ENCODE measurements at places on chromosomes 16 and 17.
A peak's percentile ranks its signal among the peaks of the same experiment; 100 is the strongest.

- DNase-seq = no peak
Measured at GRCh38 chr16:27154705-27155521, 48.4 kb upstream of the KDM8 start.

DNA sequence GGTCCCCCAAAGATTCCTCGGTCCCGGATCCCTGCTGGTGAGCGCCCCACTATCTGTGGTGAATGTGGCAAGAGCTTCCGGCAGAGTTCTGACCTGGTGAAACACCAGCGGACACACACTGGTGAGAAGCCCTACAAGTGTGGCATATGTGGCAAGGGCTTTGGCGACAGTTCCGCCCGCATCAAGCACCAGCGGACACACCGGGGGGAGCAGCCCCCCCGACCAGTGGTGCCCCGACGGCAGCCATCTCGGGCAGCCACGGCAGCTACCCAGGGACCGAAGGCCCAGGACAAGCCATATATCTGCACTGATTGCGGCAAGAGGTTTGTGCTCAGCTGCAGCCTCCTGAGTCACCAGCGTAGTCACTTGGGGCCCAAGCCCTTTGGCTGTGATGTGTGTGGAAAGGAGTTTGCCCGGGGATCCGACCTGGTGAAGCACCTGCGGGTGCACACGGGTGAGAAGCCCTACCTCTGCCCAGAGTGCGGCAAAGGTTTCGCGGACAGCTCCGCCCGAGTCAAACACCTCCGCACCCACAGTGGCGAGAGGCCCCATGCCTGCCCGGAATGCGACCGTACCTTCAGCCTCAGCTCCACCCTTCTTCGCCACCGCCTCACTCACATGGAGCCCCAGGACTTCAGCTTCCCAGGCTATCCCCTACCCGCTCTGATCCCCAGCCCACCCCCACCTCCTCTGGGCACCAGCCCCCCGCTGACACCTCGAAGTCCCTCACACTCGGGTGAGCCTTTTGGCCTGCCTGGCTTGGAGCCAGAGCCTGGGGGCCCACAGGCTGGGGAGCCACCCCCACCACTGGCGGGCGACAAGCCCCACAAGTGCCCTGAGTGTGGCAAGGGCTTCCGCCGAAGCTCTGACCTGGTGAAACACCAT lies 2.8 kb downstream of the ZNF48 start:
- no peak for DNase-seq

- no peak for DNase-seq
Measured at GRCh38 chr17:2814049-2814448, 17.8 kb downstream of the RAP1GAP2 start.

DNA sequence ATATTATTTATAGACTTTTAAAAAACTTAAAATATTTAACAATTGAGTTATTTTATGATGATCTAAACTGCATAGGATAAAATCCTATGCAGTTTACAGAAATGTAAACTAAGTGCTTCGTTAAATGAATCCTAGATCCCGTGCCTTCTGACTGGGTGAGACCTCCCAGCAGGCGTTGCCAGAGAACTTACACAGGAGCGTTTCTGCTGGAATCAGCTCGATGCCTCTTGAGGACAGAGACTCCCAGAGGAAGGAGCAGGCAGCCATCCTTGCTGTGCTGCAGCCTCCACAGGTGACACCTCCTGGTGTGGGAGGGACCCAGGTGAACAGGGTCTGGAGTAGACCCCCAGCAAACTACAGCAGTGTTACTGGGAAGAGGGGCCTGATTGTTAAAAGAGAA lies 160.4 kb downstream of the WWOX start:
- no peak for DNase-seq

- DNase-seq = no peak
Measured at GRCh38 chr16:35543486-35543885, 2084.1 kb downstream of the TP53TG3F start.

- no peak for DNase-seq
Measured at GRCh38 chr17:15977894-15978293, 21.6 kb downstream of the ZSWIM7 start.

- peak; percentile 93 for DNase-seq
Measured at GRCh38 chr17:41777574-41778188, 8.8 kb downstream of the JUP start.

- peak; percentile 85 for DNase-seq
Measured at GRCh38 chr17:72631949-72632684, 460.4 kb downstream of the SLC39A11 start.

GRCh38 chr16:86777381-86777946 lies 199.1 kb downstream of the FOXL1 start:
- DNase-seq = no peak

- DNase-seq = no peak
Measured at GRCh38 chr16:79417601-79418008, 182.9 kb downstream of the MAF start.

GRCh38 chr16:89606006-89606405 lies 7.4 kb upstream of the DPEP1 start:
- no peak for DNase-seq

DNA sequence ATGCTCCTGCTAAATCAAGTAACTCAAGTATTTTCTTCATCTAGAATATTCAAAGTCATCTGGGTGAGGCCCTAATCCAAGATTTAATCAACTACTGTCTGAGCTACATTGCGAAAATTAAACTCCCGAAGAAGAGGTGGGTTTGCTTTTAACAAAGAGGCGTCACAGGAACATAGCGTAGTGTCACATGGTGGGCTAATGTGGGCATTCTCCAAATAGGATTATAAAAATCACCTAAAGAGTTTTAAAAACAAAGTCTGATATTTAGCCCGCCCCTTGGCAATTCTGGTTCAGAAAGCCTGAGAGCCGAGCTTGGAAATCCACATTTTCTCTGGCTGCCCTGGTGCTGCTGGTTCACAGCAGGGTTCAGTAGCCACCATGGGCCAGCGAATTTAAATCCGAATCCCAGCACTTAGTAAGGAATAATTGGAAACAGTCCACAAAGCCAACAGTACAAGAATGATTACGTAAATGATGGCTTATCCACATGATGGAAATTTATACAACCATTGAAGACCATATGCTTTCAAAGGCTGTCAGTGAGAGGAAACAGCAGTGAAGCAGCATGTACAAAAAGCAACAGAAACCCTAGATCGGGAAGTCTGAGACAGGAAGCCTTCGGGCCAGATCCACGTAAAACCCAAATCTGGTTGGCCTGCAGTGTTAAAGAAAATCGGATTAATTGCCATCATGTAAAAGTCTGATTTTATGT lies 8.8 kb downstream of the PMM2 start:
- no peak for DNase-seq

GRCh38 chr16:25868706-25869370 lies 177.1 kb downstream of the HS3ST4 start:
- DNase-seq = no peak

DNA sequence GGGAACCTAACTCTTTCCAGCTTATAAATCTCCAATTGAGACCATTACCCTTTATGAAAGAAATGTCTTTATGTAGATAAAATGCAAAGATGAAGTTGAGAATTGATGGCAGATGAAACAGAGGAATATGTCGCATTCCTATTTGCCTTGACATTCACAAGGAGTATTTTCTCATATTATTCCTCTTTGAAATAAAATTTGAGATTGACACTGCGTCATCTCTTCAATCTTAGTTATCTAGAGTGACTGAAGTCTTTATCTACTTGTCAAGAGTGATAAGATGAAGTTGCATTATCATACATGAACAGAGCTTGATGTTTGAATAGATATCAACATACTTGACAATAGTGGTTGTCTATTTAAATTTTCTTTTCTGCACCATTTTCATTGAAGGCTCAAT lies 574.4 kb upstream of the SOX9 start:
- DNase-seq = no peak

GRCh38 chr16:82684256-82684655 lies 57.5 kb downstream of the CDH13 start:
- no peak for DNase-seq

GRCh38 chr16:57804111-57804837 lies 2.0 kb upstream of the KIFC3 start:
- DNase-seq = no peak

DNA sequence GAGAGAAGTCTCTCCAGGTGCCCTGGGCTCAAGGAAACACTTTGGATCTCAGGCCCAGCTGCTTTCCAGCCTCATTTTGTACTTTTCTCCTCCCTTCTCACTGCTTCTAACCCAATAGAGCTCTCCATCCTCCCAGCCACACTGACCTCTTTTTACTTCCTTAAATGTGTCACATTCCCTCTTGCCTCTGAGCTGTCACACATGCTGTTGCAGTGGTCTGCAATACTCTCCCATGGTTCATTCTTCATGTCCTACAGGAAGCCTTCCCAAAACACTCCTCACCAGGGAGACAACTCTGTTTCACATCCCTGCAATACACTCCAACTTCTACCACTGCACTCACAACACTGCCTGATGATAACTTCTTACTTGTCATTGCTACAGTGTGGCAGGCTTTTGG lies 242.1 kb upstream of the DYNLRB2 start:
- no peak for DNase-seq

- no peak for DNase-seq
Measured at GRCh38 chr17:71423871-71424546, 696.8 kb upstream of the SOX9 start.

DNA sequence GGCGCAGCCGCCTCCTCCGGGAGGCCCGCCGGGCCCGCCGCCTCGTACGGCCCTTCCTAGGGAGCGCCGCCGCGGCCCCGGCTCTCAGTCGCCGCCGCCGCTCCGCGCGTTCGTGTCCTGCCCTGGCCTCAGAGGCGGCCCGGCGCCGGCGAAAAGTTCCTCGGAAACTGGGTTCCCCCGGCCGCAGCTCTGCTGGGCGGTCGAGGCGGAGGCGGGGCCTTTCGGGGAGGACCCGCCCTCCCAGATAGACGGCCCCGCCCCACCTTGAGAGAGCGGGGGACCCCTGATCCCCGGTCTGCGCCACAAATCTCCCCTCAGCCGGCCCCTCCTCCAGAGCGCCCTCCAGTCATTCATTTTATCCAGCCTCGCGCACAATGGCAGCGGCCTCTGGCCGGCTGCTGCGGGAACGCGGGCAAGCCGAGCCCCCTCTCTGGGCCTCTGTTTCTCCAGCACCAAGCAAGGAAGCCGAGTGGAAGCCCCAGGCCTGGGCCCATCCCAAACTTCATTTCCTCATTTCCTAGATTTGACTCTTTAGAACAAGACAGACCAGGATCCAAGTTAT lies at the start of gene SREBF1:
Gene SREBF1, minus strand, starts transcription at position 169 of the 562 bp plus-strand sequence. CDS start 169 bp downstream, outside the sequence.
- no peak for DNase-seq

DNA sequence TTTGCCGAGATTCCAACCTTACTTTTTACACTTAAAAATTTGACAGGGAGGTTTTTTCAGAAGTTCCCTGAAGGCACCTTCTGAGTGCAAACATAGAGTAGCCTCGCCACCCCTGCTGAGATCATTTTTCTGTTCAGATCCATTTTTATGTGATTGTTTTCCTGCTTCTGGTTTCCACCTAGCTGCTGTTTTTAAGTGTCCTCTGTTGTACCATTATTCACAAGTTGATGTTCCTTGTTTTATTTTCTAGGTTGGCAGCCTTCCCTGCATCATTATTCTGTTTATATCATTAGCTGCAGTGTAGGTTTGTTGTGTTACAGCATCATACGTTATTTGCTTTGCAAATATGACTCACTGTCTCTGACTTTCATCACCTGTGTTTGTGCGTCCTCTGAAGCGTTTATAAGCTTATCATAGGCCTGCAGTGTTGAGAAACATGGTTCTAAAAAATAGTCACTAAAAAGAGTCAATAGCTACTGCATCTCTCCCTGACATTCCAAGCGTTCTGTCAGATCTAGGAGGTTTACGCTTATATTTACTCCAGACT lies 116.9 kb upstream of the CLEC3A start:
- peak; percentile 72 for DNase-seq

- no peak for DNase-seq
Measured at GRCh38 chr17:63649813-63650212, 27.6 kb downstream of the MAP3K3 start.

DNA sequence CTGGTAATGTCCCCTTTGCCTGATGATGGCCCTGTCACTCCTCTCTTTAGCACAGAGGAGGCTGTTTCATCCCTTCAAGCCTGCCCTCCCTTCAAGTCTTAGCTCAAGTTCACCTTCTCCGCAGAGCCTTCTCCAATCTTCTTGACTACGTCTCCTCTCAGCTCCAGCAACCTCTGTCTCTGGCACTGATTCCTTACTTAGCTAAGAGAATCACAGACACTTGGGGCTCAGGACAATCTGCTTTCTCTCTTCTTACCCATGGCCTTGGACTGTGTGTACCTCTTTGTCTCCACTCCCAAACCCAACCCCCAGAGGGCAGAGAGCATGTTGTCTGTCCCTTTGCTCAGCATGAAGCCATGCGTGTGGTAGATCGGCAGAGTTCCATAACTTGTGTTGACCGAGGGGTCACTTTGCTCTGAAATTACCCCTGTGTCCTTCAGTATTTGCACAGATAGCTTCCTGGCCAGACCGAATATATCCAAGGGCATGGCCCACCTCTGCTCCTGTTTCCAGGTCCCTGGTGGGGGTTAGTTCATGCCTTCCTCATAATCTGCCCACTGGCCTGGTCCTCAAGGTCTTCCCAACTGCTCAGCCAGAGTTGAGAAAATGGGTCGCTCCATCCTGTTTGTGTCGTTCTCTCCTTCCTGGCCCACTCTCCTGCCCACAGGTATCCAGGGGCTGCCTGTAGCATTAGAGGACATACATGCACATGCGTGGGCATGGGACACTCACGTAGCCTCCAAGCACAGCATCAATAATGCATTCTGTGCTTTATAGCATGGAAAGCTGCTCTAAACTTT lies 41.6 kb downstream of the MAPT start:
- no peak for DNase-seq

DNA sequence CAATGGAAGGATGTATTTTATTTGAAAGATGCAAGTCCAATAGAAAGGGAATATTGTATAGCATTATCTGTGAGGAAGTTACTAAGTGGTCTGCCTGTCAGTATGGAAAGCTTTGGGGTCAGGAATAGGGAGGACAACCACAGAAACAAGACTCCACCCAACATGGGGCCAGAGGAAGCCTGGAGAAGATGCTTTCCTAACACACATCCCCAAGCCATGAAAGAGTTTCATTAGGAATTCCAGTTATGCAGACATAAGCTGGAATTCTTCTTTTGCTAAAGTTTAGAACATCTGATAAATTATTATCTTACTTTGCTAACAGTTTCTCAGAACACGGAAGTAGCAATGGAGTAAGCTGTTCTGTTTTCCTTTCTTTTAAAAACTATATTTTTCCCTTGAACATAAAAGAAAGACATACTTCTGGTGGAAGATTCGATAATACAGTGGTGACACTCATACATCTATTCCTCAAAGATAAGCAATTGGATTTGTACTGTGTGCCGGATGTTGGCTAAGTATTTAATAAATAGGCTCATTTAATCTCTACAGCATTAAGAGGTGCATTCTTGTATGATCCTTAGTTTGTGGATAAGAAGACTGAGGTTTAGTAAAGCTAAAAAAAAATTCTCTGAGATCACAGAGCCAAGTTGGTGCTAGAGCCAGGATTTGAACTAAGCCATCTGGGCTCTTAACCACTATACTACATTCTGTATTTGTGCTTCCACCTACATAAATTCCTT lies 51.0 kb upstream of the GAS7 start:
- DNase-seq = no peak
